Renal cortical epithelial cell (primary cell): ENCODE measurements at places on chromosomes 16 and 17.

- no peak for DNase-seq
These were observed 2.6 kb downstream of the EARS2 start for GRCh38 chr16:23554536-23554935.

DNA sequence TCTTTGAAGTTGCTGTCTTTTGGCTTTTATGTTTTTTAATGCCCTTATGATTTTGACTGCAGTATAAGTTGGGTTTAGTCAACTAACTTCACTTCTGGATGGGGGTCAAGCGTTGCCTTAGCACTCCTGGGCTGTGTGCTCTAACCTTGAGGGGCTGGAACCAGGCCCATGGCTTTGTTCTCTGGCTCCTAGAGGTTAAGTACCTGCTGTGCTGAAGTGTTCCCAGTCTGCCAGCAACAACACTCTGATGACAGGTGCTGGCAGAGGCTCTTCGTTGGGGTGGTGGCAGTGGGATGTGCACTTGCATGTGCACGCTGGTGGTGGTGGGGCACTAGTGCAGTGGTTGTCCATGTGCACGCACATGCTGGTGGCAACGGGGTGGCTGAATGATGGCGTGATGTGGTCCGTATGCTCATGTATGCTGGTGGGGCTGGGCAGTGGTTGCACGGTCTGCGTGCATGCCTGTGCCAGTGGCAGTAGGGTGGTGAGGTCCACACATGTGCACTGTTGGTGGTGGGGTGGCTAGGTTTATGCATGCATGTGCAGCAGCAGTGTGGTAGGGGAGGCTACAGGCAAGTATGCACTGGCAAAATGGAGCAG is 447.8 kb upstream of the GOT2 start:
- DNase-seq = no peak

GRCh38 chr17:6492892-6493674 is 48.8 kb downstream of the PIMREG start:
- DNase-seq = no peak

- DNase-seq = peak; percentile 66
These were observed 4.1 kb upstream of the C1QTNF1 start for GRCh38 chr17:79019632-79020584.

GRCh38 chr17:66840061-66840460 is 5.1 kb downstream of the CACNG5 start:
- no peak for DNase-seq

GRCh38 chr17:58284613-58285421 is 4.1 kb upstream of the MPO start:
- no peak for DNase-seq
